ENCODE measurements at places on chromosomes 7 and 10.

- DNase-seq: no peak
Observed at GRCh38 chr10:26000971-26001370, 66.9 kb downstream of the MYO3A start.

DNA sequence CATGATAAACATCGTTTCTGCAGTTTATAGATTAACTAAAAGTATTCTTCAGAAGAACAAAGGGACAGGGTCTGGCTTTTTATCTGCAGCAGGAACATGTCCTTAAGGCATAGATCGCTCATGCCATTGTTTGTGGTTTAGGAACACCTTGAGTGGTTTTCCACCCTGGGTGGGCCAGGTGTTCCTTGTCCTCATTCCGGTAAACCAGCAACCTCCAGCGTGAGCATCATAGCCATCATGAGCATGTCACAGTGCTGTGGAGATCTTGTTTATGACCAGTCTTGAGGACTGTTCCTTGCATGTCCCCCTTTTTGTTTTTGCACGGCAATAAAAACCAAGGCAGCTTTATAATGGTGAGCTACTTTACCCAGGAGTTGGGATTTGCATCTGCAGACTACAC is 33.9 kb downstream of the STOX1 start:
- no peak for DNase-seq

GRCh38 chr10:21497177-21497807 is 28.2 kb downstream of the SKIDA1 start:
- peak; percentile 88 for DNase-seq

DNA sequence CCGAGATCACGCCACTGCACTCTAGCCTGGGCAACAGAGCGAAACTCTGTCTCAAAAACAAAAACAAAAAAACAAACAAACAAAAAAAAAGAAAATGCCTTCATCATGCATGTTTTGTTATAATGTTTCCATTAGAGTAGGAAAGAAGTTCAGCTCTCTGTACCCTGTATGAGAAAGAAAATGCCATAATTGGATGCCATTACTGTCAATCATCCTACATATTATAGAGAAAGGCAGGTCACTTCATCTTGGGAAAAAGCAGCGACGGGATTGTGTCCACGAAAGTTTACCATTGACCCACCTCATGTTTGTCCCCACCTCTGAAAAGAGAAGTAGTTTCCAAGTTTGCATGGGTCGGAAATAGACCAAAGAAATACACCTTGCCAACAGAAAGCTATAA is 33.8 kb downstream of the SEC61G start:
- no peak for DNase-seq

GRCh38 chr7:140458916-140459315 is 20.4 kb downstream of the MKRN1 start:
- DNase-seq: no peak
